Anterior cingulate cortex (tissue), 58 donors: ENCODE measurements at places on chromosomes 4 and X.

DNA sequence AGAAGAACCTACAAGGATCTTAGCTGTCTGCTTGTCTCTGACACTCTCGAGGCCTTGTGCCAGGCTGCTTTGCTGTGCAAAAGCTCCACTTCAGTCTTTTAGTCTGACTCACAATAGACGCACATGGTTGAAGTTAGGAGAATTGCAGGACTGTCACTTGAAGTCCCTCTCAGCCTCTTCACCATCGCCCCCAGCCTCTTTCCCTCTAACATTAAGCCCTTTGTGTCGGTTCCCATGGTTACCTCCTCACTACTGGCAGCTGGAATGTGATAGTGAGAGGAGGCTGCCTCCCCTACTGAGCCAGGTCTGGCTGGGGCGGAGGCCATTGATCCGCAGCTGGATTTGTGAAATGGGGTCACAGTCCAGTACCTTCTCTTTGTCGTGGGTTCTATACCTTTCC lies 201.8 kb downstream of the SOWAHB start:
- DNase-seq, result no peak

DNA sequence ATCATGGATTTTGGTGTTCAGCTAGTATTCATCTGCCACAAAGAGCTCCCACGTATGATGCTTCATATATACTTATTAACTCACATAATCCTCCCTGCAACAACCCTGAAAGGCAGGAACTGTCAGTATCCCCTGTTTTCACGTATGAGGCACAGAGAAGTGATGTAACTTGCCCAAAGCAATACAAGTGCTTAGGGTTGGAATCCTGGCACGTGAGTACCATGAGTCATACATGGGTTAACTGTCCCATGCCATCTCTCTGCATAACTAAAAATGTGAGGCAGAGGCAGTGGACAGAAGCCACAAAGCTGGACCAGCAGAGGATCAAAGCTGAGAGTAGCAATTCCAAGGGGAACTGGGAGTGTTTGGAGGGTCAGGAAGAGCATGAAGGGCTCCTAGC lies 35.7 kb upstream of the EGFL6 start:
- DNase-seq, result no peak

DNA sequence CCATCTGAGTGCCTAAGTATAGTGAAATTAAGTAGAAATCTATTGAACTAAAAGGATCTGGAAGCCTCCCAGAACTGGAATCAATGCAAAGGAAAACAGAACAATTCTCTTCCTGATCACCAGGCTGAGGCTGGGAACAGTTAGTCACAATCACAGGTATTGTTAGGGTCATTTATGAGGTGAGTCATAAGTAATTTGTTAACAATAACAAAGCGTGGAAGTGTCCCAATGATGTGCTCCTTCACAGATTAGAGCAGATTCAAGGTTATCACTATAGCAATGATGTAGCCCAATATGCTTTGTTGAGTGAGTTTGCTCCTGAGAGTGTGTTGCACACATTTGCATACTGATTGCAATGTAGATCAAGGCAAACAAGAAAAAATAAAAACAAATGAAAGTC lies 228.1 kb downstream of the ZNF674 start:
- DNase-seq, result no peak

DNA sequence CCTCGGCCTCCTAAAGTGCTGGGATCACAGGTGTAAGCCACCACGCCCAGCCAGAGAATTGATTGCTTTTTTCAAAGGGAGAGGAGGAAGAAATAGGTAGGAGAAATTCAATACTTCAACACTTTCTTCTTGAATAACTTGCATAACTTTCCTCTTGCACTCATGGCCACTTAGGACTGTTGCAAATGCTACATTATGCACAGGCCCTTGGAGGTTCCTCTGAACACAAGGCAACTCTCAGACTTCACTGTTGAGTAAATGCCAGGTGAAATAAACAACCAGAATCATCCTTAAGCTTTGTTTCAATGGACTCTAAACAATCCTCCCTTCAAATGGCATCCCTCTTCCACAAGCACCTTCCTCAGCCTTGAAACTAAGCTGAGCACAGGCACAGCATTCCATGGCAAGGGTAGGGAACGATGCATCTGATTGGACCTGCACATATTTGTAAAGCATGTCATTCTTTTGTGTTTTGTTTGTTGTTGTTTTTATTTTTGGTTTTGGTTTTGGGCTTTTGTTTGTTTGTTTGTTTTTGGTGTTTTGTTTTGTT lies 28.1 kb downstream of the CORIN start:
- DNase-seq, result no peak

DNA sequence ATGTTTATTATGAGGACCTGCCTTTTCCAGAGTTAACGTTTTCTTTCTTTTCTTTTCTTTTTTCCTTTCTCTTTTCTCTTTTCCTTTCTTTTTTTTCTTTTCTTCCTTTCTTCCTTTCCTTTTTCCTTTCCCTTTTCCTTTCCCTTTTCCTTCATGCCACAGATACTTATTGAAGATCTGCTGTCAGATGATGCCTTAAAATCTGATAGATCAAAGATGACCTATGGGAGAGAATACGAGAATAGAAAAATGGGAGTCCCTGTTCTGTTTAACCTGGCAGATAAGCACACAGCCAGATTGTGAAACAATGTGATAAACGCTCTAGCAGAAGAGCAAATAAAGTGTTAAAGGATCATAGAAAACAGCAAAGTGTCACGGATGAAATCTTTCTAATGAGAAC lies 38.9 kb downstream of the AFF1 start:
- no peak for DNase-seq

DNA sequence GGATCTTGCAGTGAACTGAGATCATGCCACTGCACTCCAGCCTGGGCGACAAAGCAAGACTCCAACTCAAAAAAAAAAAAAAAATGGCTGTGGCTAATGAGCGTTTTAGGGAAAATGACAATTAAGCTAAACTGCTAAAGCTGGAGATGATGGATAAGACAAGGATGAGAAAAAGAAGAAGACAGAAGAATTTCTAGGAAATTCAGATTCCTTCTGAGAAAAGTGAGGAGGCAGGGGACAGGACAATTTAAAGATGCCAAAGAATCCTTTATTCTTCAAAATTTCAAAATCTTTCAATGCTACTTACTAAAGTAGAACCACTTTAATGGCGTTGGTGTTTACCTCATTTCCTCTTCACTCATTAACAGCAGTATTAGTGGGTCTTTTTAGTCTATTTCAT lies 7.7 kb downstream of the PALLD start:
- DNase-seq, result no peak

- DNase-seq, result no peak
These were observed 107.1 kb downstream of the FAM193A start for GRCh38 chr4:2643555-2643954.

GRCh38 chrX:101605728-101606127 lies 12.1 kb downstream of the ARMCX6 start:
- no peak for DNase-seq

DNA sequence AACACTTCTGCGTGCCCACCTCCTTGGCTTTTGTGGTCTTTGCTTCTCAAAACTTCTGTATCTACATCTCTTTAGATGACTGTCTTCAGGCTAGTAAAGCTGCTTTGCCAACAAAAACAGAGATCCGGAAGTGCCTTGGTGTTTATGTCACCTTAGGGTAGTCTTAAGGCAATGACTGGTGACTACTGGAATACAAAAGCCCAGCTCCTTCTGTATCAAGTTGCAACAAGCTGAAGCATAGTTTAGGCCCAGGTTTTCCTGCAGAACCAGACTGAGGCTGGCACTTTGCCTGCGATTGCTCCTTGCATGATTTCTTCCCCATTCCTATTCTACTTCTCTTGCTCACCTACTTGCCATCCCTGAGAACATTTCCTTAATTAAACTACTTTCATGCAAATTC lies 333.8 kb downstream of the DMD start:
- no peak for DNase-seq

DNA sequence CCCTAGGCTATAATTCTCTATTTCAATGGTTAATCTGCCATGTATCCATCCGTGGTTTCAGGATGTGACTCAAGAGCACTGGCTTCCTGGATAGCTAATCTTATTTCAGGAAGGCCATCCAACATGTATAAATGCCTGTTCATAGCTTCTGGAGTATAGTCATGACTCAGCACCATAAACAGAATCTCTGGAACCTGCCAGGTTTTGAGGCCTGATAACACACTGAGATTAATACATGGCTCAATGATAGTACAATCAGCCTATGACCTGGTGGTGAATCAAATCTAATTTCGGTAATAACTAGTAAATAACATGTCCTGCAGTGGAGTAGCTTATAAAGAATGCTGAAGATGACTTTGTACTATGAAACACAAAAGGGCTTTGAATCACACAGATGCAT lies 5.7 kb upstream of the IL13RA2 start:
- DNase-seq, result no peak

DNA sequence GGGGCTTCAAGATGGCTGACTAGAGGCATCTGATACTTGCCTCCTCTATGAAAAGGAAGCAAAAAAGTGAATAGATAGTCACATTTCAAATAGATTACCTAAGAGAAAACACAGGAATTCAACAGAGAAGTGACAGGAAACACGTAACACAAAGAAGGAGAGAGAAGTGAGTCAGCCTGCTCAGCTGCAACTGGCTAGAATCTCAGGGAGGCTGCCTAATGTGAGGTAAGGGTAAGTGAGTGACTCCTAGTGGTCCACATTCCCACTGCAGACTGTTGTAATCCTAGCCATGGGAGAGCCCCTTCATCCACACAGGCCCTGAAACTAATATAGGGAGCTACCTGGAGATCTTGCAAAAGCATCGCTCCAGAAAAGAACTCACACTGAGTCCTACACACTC lies 179.2 kb downstream of the SLC7A11 start:
- no peak for DNase-seq

- no peak for DNase-seq
These were observed 86.8 kb downstream of the GC start for GRCh38 chr4:71697031-71697430.

DNA sequence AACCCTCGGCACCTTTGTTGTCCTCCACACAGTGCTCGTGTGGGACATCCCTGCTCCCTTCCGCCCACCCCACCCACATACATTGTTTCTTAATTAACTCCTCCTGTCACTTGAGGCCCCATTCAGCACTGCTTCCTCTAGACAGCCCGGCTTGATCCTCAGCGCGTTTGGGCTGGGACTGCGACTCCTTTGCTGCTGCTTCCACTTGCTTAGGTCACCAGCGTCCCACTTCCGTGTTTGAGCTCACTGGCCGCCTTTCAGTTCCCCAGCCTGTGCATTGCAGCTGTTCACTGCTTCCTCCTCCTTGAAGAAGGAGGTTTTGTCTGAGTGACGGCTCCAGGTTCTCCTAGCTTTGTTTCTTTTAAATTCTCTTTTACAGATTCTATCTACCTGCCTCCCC lies 16.1 kb downstream of the RNF4 start:
- DNase-seq, result peak; percentile 41

- DNase-seq, result no peak
These were observed 195.4 kb downstream of the ANAPC10 start for GRCh38 chr4:144902614-144903013.
